Astrocyte (in vitro differentiated cells and primary cell): ENCODE measurements at places on chromosomes 1 and 21. TPM values are rescaled to one million over a fixed set of nuclear protein-coding genes. Genes with fewer than 3 reads are reported as not detected.

GRCh38 chr1:15148004-15148403 lies 5.5 kb upstream of the TMEM51 start:
- H3K27ac ChIP-seq: no peak overlapping the region
- peaks cover 17% of the 10 kb centered on the region for H3K27me3 ChIP-seq
- no peaks in the 10 kb centered on the region for H3K36me3 ChIP-seq
- H3K4me1 ChIP-seq: peaks cover 1% of the 10 kb centered on the region
- DNase-seq: no peak

GRCh38 chr1:213623862-213624261 lies 363.9 kb upstream of the PROX1 start:
- no peak for DNase-seq
- H3K4me1 ChIP-seq: no peaks in the 10 kb centered on the region
- no peaks in the 10 kb centered on the region for H3K36me3 ChIP-seq

DNA sequence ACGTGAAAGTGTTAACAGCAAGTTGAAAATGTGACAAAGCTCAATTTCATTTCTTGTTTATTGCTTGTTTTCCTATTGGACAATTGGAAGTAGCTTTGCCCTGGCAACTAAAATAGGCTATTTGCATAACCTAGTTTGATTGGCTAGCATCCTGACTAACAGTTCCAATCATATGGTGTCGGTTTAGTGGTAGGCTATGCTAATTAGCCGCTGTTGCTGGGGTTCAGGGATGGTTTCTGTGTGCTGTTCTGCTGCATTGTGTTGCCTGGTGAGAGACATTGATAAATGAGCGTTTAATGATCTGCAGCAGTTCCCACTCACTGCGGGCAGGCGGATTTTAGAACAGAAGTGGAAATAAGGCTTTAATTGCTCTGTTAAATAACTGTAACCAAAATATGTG lies 68.5 kb downstream of the DYRK1A start:
- no peak overlapping the region for H3K4me3 ChIP-seq
- H3K4me1 ChIP-seq: peaks cover 14% of the 10 kb centered on the region
- no peaks in the 10 kb centered on the region for H3K36me3 ChIP-seq

- peak overlapping the region; percentile 63 for H3K4me3 ChIP-seq
- H3K27ac ChIP-seq: no peak overlapping the region
- peaks cover 5% of the 10 kb centered on the region for H3K4me1 ChIP-seq
- DNase-seq: peak; percentile 64
- H3K27me3 ChIP-seq: no peaks in the 10 kb centered on the region
These were observed 20.9 kb upstream of the ZNF678 start for GRCh38 chr1:227542153-227543120.

DNA sequence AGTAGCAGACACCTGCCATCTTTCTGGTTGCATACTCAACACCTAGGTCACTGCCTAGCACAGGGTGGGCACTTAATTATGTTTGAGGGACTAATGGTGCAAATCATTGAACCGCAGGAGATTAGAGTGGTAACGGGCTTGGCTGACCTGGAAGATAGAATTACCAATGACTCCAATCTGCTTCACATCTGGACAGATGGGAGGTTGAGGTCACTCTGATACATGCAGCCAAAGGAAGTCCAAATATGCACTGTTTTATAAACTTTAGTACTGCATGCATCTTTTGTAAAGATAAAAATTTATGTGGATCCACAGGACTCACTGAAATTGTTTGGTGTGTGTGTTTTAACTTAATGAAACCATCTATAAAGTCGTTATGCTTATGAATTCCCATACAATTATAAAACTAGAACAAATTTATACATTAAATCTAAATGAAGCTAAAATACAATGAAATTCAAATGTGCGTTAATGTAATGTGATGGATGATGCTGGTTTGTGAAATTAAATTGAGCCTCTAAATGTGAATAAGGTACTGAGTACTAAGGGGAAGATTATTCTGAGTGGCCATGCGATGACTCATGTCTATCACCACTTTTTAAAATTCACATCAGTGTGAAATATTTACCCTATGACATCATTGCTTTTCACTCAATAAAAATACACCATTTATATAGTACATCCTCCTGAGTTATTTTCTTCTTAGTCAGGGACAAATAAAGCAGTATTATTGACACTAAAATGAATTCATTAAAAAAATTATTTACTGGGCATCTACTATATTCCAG lies 224.7 kb upstream of the FAM78B start:
- no peaks in the 10 kb centered on the region for H3K27me3 ChIP-seq
- no peaks in the 10 kb centered on the region for H3K4me1 ChIP-seq
- peak overlapping the region; percentile 12 for H3K27ac ChIP-seq
- no peak overlapping the region for H3K4me3 ChIP-seq

GRCh38 chr1:12518931-12519692 lies 98.9 kb downstream of the DHRS3 start:
- peak; percentile 48 for DNase-seq
- no peaks in the 10 kb centered on the region for H3K36me3 ChIP-seq
- H3K4me1 ChIP-seq: peaks cover 4% of the 10 kb centered on the region

GRCh38 chr1:109644670-109645069 lies 11.2 kb upstream of the GSTM4 start:
- H3K4me3 ChIP-seq: no peak overlapping the region
- no peaks in the 10 kb centered on the region for H3K27me3 ChIP-seq
- peaks cover 7% of the 10 kb centered on the region for H3K4me1 ChIP-seq
- H3K36me3 ChIP-seq: no peaks in the 10 kb centered on the region

- no peak overlapping the region for H3K4me3 ChIP-seq
- H3K36me3 ChIP-seq: no peaks in the 10 kb centered on the region
- peaks cover 6% of the 10 kb centered on the region for H3K4me1 ChIP-seq
- H3K27me3 ChIP-seq: peaks cover 2% of the 10 kb centered on the region
These were observed 4.9 kb downstream of the PTPN7 start for GRCh38 chr1:202155478-202156021.

DNA sequence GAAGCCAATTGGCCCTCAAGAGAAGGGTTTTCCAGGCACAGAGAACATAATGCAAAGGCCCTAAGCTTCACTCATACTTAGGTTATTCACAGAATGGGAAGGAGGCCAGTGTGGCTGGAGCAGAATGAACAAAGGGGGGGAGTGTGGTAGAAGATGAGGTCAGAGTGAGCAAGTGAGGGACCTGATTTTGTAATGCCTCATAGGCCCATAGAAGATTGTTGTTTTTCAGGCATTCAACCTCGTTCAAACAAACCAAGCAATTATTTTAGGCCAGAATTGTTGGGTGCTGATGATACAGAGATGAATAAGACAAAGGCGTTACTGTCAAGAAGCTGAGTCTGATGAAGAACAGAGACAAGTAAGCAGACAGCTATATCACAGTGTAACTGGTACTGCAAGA lies 54.5 kb upstream of the RAP1A start:
- no peak overlapping the region for H3K4me3 ChIP-seq
- no peaks in the 10 kb centered on the region for H3K27me3 ChIP-seq
- H3K4me1 ChIP-seq: peaks cover 36% of the 10 kb centered on the region
- DNase-seq: peak; percentile 94
- H3K36me3 ChIP-seq: no peaks in the 10 kb centered on the region

- H3K4me3 ChIP-seq: no peak overlapping the region
- peaks cover 14% of the 10 kb centered on the region for H3K4me1 ChIP-seq
- no peak overlapping the region for H3K27ac ChIP-seq
- no peak for DNase-seq
- no peaks in the 10 kb centered on the region for H3K27me3 ChIP-seq
These were observed 10.4 kb upstream of the VSIG8 start for GRCh38 chr1:159872891-159873290.

DNA sequence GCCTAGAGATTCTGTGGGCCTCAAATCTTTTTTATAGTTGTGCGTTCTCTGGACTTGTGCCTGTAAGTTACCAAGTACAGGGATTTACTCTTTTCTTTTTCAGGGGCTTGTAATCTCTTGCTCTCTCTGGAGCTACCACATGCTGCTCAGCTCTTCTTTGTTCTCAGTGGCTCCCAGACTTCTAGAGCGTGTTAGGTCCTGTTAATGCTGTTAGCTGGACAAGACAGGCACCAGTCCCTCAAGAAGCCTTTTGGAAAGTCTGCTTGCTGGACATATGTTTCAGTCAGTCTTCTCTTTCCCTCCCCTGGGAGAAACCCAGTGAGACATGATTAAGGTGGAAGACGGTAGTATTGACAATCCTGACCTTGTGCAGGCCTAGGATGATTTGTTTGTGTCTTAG lies 29.4 kb downstream of the KCNK2 start:
- H3K27me3 ChIP-seq: no peaks in the 10 kb centered on the region
- DNase-seq: no peak
- H3K4me3 ChIP-seq: no peak overlapping the region
- no peaks in the 10 kb centered on the region for H3K36me3 ChIP-seq

DNA sequence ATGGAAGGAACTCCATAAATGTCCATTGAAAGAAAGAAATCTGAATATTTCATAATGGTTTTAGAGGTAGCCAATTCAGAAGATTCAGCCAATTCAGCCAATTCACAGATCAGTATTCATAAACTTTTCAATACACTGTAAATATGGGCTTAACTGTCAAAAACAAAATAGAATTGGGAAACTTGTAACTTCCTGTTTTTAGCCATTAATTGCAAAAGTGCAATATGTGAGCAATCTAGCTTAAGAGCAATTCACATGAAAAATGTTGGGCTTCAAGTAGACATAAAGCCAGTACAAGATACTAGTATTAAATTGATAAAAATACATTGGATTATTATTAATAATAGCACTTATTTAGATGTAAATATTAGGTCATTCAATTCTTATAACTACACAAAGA lies 27.5 kb upstream of the PLPPR4 start:
- no peak overlapping the region for H3K27ac ChIP-seq
- H3K36me3 ChIP-seq: no peaks in the 10 kb centered on the region
- no peak for DNase-seq
- H3K27me3 ChIP-seq: no peaks in the 10 kb centered on the region

- H3K4me1 ChIP-seq: no peaks in the 10 kb centered on the region
- H3K27ac ChIP-seq: no peak overlapping the region
- no peaks in the 10 kb centered on the region for H3K36me3 ChIP-seq
- no peak overlapping the region for H3K4me3 ChIP-seq
These were observed 79.4 kb downstream of the ERICH3 start for GRCh38 chr1:74593887-74594866.

GRCh38 chr1:107842241-107842640 lies 122.7 kb downstream of the VAV3 start:
- no peak for DNase-seq
- no peak overlapping the region for H3K27ac ChIP-seq
- no peaks in the 10 kb centered on the region for H3K36me3 ChIP-seq
- no peak overlapping the region for H3K4me3 ChIP-seq
- H3K4me1 ChIP-seq: no peaks in the 10 kb centered on the region

- peaks cover 6% of the 10 kb centered on the region for H3K4me1 ChIP-seq
- no peaks in the 10 kb centered on the region for H3K36me3 ChIP-seq
- no peak for DNase-seq
These were observed 11.7 kb upstream of the SH3GLB1 start for GRCh38 chr1:86692641-86693040.

- DNase-seq: peak; percentile 8
- no peaks in the 10 kb centered on the region for H3K27me3 ChIP-seq
- no peak overlapping the region for H3K4me3 ChIP-seq
- H3K27ac ChIP-seq: peak overlapping the region; percentile 55
- no peaks in the 10 kb centered on the region for H3K36me3 ChIP-seq
- peaks cover 41% of the 10 kb centered on the region for H3K4me1 ChIP-seq
These were observed 74.7 kb upstream of the AKT3 start for GRCh38 chr1:243924588-243925349.

- H3K27ac ChIP-seq: no peak overlapping the region
- no peak for DNase-seq
- no peak overlapping the region for H3K4me3 ChIP-seq
- peaks cover 15% of the 10 kb centered on the region for H3K4me1 ChIP-seq
- no peaks in the 10 kb centered on the region for H3K36me3 ChIP-seq
- H3K27me3 ChIP-seq: peaks cover 4% of the 10 kb centered on the region
These were observed 213.7 kb downstream of the FOXD2 start for GRCh38 chr1:47651311-47652089.

- DNase-seq: peak; percentile 88
- H3K4me3 ChIP-seq: no peak overlapping the region
- no peaks in the 10 kb centered on the region for H3K36me3 ChIP-seq
- peaks cover 22% of the 10 kb centered on the region for H3K27me3 ChIP-seq
- H3K4me1 ChIP-seq: peaks cover 5% of the 10 kb centered on the region
These were observed 15.8 kb upstream of the CAMK1G start for GRCh38 chr1:209567698-209568175.

- H3K27me3 ChIP-seq: peaks cover 17% of the 10 kb centered on the region
- no peaks in the 10 kb centered on the region for H3K36me3 ChIP-seq
- no peak for DNase-seq
- no peaks in the 10 kb centered on the region for H3K4me1 ChIP-seq
- H3K27ac ChIP-seq: no peak overlapping the region
- no peak overlapping the region for H3K4me3 ChIP-seq
These were observed 27.6 kb downstream of the C1orf216 start for GRCh38 chr1:35691080-35691479.

DNA sequence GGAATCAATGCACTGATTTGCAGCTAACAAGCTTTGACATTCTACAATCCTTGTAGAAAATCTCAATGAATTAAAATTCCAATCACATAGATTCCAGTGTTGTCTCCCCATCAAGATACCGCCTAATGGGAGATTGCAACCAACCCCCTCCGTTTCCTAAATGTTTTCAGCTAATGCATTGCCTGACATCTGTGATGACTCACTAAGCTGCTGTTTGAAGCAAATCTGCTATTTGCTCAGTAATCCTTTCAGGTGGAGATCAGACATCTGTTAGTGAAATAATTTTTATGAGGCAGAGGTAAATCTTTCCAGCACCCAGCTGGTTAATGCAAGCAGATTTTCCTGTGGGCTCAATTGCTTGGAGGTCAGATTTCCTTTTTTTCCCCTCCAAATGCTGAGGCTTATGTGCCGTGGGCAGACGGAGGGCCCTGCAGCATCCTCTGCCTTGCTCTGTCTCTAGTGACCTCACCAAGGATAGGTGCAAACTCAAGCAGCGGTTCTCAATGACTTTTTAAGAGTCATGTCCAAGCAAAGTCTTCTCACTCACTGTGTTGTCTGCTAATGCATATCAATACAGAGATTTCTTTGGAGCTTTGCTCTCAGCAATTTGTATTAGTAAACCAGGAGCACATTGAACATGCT lies 91.1 kb upstream of the RAB3GAP2 start:
- H3K27me3 ChIP-seq: no peaks in the 10 kb centered on the region
- H3K4me1 ChIP-seq: peaks cover 3% of the 10 kb centered on the region
- no peak overlapping the region for H3K27ac ChIP-seq
- peak; percentile 55 for DNase-seq
- H3K36me3 ChIP-seq: no peaks in the 10 kb centered on the region

GRCh38 chr1:66532798-66533783 lies 862 bp upstream of the SGIP1 start:
- DNase-seq: peak; percentile 86
- H3K27me3 ChIP-seq: no peaks in the 10 kb centered on the region
- no peaks in the 10 kb centered on the region for H3K36me3 ChIP-seq
- H3K4me3 ChIP-seq: peak overlapping the region; percentile 71
- peak overlapping the region; percentile 87 for H3K27ac ChIP-seq
- H3K4me1 ChIP-seq: peaks cover 10% of the 10 kb centered on the region

- DNase-seq: no peak
- H3K36me3 ChIP-seq: no peaks in the 10 kb centered on the region
- H3K27ac ChIP-seq: no peak overlapping the region
- peak overlapping the region; percentile 82 for H3K4me3 ChIP-seq
- H3K27me3 ChIP-seq: no peaks in the 10 kb centered on the region
- H3K4me1 ChIP-seq: peaks cover 30% of the 10 kb centered on the region
These were observed 1.6 kb downstream of the SLC19A2 start for GRCh38 chr1:169484101-169484500.

Gene CHODL
- 0.36 and 0.38 TPM in 2 replicates for total RNA-seq

Gene DNAH14
- 20.2 and 21.2 TPM in 2 replicates for total RNA-seq

Gene STYXL2
- 0.82 and 0.99 TPM in 2 replicates for total RNA-seq

Gene CCDC181
- 1.1 and 1.5 TPM in 2 replicates for total RNA-seq

Gene NECTIN4
- 1.6 and 1.9 TPM in 2 replicates for total RNA-seq

Gene MAN1C1
- 0.86 and 1.6 TPM in 2 replicates for total RNA-seq

Gene HTR6
- 0.11 TPM in 1 of 2 replicates, not detected in the other for total RNA-seq

Gene SLC1A7
- total RNA-seq: not detected in 2 replicates

Gene VSIG8
- not detected in 2 replicates for total RNA-seq

Gene GBP3
- 30.3 and 34.9 TPM in 2 replicates for total RNA-seq

Gene COL18A1
- total RNA-seq: 616 and 692 TPM in 2 replicates

Gene TEDDM1
- total RNA-seq: not detected in 2 replicates

Gene IL6R
- total RNA-seq: 2.2 and 2.5 TPM in 2 replicates

Gene ADGRL4
- 18.7 and 19.6 TPM in 2 replicates for total RNA-seq

Gene ANGPTL7
- 0.70 and 0.86 TPM in 2 replicates for total RNA-seq
